ENCODE measurements at places on chromosomes 1 and 21.

DNA sequence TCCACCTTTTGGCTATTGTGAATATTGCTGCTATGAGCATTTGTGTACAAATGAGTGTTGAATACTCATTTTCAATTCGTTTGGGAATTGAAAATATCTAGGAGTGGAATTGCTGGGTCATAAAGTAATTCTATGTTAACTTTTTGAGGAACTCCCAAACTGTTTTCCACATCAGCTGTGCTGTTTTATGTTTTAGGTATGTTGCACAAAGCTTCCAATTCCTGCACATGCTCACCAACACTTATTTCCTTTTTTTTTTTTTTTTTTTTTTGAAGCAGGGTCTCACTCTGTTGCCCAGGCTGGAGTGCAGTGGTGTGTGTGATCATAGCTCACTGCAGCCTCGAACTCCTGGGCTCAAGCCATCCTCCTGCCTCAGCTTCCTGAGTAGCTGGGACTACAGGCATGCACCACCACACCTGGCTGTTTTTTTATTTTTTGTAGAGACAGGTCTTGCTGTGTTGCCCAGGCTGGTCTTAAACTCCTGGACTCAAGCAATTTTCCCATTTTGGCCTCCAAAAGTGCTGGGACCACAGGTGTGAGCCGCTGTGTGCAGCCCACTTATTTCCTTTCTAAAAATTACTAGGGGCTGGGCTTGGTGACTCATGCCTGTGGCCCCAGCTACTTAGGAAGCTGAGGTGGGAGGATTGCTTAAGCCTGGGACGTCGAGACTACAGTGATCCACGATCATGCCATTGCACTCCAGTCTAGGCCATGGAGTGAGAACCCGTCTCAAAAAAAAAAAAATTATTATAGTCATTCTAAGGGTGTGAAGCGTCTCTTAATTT, 33.4 kb downstream of the TMCC2 start:
- DNase-seq, result no peak

DNA sequence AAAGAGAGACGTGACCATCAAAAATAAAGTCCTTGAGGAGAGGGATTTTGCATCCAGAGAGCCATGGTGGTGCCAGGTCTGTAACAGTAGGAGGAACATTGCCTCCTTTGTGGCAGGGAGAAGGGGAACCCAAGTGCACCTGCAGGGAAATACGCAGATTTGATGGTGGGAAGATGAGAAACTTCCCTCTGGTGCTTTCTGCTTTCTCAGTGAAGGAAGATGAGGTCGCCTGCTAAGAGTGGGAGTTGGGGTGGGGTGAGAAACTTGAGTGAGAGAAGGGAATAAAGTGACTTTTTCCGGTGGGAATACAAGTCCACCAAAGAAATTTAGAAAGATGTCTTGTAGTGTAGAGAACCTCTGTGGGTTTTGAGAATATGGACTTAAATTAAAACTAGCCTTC, 9.1 kb downstream of the PLA2G4A start:
- no peak for DNase-seq

DNA sequence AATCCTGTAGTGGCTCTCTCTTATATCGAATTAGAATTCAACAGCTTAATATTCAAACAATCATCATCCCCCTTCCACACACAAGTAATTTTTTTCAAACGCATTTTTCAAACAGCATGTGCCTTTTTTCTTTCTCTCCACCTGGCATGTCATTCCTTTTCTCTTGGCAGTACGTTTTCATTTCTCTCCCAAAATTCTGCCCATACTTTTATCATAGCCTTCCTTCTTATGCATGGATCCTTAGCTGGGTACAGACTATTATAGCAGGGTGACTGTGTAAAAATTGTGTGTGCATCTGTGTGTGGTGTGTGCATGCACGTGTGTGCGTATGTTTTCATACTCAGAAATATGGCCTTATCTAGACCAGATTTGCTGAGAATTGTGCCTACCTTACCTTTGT, 184.3 kb downstream of the ZC3H11B start:
- DNase-seq, result no peak

DNA sequence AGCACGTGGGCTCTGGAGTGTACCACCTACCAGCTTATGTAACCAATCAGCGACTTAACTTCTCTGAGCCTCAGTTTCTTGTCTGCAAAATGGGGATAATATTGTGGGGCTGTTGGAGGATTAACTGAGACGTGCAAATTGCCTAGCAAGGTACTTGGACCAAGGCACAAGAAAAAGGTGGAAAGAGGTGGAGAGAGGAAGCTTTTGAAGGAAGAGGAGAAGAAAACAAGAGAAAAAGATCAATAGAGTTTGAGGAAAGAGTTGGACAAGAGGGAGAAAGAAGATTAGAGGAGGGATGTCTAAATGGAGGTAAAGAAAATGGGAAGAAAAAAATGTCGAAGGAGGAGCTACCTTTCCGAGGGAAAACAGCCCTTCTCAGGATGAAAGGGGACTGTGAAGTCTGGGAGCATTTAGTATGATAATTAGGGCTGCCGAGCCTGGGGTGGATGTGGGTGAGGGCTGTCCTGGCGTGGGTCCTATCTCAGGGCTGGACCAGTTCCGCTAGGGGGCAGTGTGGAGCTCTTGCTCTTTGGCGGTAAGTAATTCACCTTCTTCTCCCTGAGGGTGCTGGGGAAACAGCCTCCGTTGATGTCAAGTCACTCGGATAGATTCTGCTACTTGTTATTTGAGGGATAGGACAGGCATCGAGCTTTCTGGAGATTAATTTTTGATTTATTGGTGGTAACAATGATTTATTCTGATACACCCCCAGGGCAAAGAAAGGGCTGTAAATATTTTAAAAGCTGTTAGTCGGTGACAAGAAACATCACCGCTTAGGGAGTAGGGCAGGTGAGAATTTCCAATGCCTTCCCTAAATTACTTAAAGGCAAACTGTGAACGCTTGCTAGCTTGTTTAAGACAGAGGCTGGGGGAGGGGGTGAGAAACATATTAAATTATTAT, 79.0 kb upstream of the NFASC start:
- DNase-seq, result peak; percentile 54

- DNase-seq, result no peak
Measured at GRCh38 chr21:20023193-20023592, 975.0 kb upstream of the NCAM2 start.
